ENCODE measurements at places on chromosomes 6 and 20.

GRCh38 chr6:168908887-168909286 is 344.8 kb downstream of the THBS2 start:
- DNase-seq: no peak

DNA sequence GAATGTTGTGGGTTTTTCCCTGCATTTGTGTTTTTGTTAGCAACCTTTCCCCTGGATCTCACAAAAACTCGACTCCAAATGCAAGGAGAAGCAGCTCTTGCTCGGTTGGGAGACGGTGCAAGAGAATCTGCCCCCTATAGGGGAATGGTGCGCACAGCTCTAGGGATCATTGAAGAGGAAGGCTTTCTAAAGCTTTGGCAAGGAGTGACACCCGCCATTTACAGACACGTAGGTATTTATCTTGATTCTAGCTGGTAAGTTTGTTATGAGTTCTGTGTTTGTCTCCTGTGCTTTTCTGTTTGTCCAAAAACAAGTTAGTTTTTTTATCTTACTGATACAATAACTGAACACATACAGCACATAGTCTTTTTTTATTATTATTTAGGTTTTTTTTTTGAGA is 3.0 kb downstream of the SLC25A27 start:
- no peak for DNase-seq

- DNase-seq: no peak
Observed at GRCh38 chr6:33668914-33669313, 42.6 kb downstream of the UQCC2 start.

DNA sequence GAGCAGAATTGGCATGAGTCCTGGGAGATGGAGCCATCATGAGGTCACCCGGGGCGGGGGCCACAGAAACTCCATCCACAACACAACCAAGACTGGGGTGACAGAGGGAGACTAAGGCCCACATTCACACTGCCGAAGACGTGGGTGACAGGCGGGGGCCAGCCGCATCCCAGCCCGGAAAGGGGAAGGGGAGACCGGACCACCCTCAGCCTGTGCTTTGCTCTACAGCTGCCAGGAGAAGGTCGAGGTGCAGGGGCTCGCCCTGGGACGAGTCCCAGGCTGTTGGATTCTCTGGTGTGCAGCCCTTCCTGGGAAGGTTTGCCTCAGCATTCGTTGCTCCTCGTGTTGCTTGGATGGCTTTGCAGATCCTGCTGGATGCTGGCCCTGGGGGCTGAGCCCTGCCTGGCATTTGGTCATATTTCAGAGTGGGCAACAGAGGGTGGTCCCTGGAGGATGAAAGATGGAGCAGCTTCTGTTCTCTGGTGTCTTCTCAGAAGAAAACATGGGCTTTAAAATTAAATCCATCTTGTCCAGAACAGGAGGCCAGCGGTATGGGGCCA is 328.9 kb downstream of the TAF4 start:
- no peak for DNase-seq

DNA sequence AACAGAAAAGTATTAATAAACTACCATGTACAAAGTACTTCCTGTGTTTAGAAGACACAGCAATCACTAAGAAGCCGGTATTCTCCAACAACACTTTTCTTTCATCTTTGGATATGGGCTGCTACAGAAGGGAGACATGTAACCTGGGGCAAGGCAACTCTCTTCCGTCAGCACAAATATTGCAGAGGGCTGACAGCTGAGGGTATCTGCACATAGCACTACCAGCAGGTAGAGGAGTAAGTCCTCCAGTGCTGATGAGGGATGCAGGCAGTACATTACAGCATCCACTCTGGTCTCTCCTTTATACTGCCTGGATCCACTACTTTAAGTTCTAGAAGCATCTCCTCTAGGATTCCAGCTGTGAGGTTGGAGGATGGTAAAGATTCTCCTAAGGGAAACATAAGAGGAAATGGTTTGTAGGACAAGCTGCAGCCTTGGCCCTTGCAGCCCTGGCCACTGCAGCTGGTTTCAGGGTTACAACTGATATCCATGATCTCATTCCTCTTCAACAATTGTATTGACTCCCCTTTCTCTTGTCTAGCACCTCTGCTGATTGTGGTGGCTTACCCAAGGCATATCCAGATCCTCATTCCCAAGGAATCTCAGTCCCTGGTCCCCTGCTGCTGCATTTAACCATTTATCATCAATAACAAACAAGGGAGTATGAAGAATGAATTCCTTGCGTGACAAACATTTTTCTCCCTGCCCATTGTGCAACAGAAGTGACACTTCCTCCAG is 110.7 kb upstream of the ADGRF1 start:
- DNase-seq: no peak

DNA sequence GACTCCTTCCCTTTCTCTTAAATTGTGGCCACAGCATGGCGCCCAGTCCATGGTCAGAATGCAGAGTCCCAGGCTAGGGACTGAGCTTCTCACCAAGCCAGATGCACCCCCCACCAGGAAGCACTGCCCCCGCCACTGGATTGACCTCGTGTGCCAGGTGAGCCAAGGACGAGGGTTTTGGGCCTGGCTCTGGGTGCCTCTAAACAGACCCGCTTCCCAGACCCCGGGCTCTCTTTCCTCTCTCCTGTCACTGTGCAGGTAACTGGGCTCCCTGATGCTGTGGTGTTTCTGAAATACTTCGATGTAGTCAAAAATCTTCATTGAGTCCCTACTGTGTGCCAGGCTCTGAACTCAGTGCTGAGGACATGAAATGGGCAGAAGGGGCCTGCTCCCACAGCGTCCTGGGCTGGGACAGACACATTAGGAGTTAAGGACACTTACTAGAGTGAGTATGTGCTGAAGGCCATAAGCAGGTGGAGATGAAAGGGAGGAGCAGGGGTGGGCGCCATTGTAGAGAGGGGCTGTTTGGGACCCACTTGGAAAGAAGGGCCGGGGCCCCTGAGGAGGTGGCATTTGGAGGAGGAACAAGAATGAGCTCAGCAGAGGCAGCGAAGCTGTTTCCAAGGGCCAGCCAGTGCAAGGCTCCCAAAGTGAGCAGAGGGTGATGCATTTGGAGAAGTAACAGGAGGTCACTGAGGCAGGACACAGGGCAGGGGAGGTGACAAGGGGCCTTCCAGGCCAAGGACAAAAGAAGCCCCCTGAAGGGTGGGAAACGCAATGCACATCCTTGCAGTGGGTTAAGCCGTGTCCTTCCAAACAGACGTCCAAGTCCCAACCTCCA is 217.1 kb downstream of the ANKRD60 start:
- no peak for DNase-seq

DNA sequence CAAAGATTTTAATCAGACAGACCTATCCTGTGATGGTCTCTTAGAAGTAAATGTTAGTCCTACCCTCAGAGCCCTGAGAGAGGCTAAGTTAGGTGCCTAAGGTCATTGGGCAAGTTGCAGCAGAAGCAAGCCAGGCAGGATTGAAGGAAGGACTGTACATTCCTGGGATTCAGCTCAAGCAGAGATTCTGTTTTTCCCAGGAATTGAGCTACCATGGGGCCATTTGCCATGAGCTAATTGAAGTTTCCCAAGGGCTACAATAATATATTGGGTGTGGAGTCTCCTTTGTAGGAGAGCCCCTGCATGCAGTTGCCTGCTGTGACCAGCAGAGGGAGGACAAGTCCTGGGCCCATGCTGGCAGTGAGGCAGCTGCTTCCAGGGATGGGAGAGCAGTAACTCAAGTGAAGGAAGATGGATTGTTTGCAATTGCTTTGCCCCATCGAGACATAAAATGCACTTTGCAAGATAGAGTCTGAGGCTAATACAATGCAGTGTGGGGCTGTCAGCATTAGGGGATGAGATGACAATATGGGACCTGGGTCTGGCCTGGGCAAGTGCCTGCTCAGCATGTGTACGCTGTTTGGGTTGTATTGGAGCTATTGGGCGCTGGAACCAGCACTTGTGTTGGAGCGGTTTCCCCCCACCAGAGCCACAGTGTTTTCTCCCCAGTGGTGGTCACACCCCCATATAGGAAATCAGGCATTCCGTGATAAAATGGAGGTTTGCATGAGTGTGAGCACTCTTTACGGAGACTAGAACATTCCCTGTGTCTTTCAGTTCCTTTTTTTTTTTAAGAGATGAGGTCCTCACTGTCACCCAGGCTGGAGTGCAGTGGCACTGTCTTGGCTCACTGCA is 27.9 kb downstream of the DNMT3B start:
- DNase-seq: peak; percentile 51

- no peak for DNase-seq
Observed at GRCh38 chr6:106156863-106157262, 70.7 kb downstream of the PRDM1 start.

DNA sequence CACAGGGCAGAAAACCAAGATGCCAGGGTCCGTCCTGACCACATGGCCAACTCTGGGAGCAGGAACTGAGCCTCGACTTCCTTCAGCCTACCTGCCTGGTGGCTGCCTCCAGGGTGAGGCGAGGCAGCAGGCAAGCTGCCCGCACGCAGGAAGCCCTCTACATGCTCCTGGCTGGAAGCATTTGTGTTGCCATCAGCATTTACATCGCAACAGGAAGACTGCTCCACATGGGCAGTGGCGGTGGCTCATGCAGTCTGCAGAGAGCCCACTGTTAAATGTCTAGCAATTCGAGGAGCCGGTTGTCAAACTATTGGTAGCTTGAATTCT is 233.8 kb downstream of the SYNDIG1 start:
- no peak for DNase-seq
